ENCODE measurements at places on chromosomes 13 and 19.
A peak's percentile ranks its signal among the peaks of the same experiment; 100 is the strongest.

GRCh38 chr19:827710-828321 is at the start of gene AZU1:
AZU1 (plus strand) TSS chr19:827837; CDS start chr19:827847, 10 bp downstream.
- no peak for DNase-seq

DNA sequence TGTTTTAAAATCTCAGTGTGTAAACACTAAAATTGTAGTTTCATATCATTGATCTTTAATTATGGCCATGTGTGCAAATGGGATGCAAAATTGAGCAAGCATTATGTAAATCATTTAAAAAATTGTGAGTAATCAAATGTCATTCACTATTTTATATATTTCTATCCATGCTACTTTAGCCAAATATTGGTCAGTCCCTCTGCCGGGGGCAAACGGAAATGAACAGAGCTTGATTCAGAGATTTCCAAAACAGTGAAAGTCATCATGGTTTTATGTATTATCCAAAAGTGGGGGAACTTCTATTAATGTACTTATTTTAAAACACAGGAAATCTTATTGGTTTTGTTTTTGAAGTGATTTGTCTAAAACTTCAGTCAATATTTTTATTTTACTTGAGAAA is 219.1 kb downstream of the IRS2 start:
- DNase-seq, result no peak

DNA sequence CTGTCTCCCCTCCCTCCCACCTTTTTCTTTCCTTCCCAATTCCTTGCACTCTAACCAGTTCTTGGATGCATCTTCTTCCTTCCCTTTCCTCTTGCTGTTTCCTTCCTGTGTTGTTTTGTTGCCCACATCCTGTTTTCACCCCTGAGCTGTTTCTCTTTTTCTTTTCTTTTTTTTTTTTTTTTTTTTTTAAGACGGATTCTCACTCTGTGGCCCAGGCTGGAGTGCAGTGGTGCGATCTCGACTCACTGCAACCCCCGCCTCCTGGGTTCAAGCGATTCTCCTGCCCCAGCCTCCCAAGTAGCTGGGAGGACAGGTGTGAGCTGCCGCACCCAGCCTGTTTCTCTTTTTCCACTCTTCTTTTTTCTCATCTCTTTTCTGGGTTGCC is 6.9 kb downstream of the MYADM start:
- no peak for DNase-seq

- DNase-seq, result peak; percentile 49
Measured at GRCh38 chr13:60000081-60000480, 163.6 kb downstream of the DIAPH3 start.

- no peak for DNase-seq
Measured at GRCh38 chr19:38172001-38172400, 52.0 kb downstream of the DPF1 start.

DNA sequence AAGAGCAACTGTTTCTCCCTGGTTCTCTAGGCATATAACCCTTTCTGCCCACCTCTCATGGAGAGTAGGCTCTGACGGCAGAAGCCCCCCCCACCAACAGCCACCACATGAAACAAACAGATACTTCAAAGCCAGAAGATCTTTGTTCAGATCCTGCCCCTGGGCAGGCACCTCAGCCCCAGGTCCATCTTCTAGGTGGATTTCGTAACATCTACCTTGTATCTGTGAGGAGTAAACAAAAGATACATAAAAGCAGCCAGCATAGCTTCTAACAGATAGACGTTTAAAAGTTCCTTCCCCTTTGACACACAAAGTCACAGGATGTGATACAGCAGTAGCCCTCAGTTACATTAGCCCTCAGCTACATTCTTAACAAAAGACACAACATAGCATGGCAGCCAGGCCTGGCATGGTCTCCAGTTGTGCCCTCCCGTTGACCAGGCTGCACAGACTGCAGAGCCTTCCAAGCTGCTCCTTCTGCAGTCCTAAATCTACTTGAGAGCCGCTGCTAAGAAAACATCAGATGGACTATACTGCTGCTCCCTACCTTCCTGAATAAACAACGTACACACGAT is 35.4 kb downstream of the BRD4 start:
- DNase-seq, result no peak

- no peak for DNase-seq
Measured at GRCh38 chr13:42153199-42154113, 105.0 kb downstream of the DGKH start.

DNA sequence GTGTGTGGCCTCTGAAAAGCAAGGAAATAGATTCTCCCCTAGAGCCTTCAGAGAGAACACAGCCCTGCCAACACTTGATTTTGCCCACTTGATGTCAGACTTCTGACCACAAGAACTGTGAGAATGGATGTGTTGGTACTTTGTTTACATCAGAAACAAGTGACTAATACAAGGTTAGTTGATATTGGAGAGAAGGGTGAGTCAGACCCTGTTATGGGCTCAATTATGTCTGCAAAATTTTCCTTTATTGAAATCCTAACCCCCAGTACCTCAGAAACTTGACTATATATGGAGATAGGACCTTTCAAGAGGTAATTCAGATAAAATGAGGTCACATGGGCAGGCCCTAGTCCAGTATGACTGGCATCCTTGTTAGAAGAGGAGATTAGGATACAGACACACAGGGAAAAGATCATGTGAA is 226.7 kb downstream of the RFC3 start:
- peak; percentile 73 for DNase-seq

DNA sequence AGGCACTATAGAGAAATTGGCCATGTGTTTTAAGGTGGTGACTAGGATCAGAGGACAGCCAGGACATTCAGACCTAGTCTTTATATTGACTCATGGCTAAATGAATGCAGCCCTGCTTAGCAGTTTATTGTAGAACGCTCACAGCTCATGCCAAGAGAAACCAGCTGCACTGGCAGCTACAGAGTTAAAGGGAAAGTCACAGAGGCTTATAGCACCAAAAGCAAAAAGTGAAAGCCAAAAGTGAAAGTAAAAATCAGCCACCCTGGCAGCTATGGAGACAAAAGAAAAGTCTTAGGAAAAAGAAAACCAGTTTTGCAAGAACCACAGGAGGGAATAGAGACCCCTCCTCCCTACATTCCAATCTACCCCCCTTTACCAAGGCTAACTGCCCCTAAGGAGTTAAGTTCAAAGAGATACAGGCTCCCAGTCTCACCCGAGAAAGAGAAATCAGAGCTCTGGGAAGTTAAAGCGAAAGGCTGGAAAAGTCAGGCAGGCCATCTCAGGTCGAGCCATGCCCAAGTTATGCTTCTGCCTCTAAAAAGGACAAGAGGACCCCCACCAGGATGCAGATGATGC is 99.0 kb downstream of the ZNF429 start:
- DNase-seq, result peak; percentile 1

- DNase-seq, result no peak
Measured at GRCh38 chr13:44031555-44031954, 151.9 kb downstream of the LACC1 start.

DNA sequence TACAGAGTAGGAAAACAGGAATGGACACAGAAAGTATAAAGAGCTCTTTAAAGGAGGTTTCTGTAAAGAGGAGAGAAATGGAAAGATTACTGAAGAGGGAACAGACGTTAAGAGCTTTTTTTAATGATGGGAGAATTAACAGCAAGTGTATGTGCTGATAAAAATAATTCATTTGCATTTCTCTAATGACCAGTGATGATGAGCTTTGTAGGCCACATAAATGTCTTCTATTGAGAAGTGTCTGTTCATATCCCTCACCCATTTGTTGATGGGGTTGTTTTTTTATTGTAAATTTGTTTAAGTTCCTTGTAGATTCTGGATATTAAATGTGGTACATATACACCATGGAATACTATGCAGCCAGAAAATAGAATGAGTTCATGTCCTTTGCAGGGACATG is 40.0 kb downstream of the MYO16 start:
- no peak for DNase-seq

DNA sequence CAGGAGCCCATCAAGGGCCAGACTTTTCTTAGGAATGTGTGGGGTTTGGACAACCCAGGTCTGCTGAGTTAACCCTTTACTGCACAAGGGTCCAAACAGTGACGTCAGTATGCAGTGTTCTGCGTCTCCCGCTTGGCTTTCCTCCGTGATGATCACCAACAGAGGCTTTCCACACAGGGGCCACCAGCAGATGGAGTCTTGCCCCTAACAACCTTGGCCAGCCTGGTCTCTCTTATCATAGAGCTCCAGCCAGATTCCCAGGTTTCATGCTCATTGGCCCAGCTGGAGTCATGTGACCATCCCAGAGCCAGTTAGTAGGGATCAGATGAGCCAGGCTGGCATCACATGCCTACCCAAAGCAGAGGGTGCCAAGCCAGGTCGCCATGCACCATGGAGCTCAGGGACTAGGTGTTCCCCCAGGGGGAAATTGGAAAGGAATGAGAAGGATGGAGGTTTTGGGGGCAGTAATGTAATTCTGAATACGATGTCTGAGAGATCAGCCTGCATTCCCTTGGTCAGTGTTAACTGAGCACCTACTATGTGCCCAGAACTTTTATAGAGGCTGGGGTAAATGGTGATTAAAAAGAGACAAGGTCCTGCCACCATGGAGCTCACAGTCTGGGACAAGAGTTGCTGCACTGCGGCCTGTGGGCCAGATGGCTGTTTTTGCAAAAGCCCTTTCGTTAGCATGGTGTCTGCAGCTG is 61.2 kb downstream of the MYH14 start:
- DNase-seq, result no peak

DNA sequence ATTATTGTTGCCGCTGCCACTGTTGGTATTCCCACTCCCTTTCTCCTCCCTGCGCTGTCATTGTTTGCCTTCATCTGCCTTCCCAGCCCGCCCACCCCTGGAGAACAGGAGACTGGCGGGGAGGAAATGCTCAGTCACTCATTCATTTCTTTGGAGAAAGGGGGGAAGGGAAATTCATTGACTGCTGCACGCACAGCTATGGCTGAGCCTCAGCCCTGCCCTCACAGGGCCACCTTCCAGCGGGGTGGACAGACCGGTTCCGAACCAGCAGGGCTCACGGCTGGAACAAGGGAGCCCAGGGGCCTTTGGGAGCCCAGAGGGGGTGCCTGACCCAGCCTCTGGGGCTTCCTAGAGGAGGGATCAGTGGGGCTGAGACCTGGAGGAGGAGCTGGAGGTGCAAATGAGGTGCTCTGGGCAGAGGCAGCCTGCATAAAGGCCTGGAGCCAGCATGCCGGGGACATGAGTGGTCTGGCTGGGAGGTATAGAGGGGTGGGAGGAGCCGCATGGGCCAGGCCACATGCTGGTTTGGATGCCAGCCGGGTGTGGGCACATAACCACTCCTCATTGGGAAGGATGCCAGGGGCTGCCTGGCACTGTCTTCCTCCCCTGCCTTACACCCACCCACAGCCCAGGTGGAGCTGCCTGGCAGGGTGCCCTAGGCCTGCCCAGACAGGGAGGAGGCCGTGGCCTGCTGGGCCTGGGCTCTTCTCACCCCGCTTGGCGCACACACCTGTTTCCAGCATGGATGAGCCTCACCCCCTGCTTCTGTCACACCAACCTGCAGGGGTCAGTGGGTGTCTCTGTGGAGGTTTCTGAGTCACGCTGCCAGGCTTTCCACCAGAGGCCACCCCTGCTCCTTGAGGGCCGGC is 26.8 kb downstream of the PPP5C start:
- DNase-seq, result peak; percentile 78

GRCh38 chr13:99312493-99312883 is 5.3 kb upstream of the GPR183 start:
- DNase-seq, result peak; percentile 59

DNA sequence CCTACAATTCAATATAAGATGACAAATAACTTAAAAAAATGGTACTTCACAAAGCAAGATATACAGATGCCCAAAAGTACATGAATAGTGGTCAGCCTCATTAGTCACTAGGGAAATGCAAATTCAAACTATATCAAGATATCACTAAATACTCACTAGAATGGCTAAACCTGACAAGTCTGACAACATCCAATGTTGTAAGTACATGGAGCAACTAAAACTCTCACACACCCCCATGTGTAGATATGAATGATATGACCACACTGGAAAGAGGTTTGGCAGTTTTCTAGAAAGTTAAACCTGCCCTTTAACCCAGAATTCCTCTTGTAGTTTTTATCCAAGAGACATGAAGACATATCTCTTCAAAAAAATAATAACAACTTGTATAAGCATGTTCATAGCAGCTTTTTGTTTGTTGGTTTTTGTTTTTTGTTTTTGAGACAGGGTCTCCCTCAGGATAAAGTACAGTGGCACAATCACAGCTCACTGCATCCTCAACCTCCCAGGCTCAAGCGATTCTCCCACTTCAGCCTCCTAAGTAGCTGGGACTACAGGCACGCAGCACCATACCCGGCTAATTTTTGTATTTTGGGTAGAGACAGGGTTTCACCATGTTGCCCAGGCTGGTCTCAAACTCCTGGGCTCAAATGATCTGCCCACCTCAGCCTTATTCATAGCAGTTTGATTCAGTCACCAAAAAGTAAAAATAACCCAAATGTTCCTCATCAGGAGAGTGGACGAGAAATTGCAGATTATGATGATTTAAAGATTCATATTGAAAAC is 55.1 kb downstream of the RFX2 start:
- no peak for DNase-seq

GRCh38 chr19:17847538-17848366 is at the start of gene JAK3:
JAK3 (minus strand) TSS chr19:17847982; CDS start chr19:17844417, 3,565 bp downstream.
- DNase-seq, result peak; percentile 86

- peak; percentile 24 for DNase-seq
Measured at GRCh38 chr19:9878511-9879196, 43.5 kb downstream of the PIN1 start.

GRCh38 chr19:54152878-54153524 is 6.5 kb downstream of the LENG1 start:
- DNase-seq, result peak; percentile 37

GRCh38 chr19:5681391-5682106 is 722 bp downstream of the HSD11B1L start:
- DNase-seq, result no peak

DNA sequence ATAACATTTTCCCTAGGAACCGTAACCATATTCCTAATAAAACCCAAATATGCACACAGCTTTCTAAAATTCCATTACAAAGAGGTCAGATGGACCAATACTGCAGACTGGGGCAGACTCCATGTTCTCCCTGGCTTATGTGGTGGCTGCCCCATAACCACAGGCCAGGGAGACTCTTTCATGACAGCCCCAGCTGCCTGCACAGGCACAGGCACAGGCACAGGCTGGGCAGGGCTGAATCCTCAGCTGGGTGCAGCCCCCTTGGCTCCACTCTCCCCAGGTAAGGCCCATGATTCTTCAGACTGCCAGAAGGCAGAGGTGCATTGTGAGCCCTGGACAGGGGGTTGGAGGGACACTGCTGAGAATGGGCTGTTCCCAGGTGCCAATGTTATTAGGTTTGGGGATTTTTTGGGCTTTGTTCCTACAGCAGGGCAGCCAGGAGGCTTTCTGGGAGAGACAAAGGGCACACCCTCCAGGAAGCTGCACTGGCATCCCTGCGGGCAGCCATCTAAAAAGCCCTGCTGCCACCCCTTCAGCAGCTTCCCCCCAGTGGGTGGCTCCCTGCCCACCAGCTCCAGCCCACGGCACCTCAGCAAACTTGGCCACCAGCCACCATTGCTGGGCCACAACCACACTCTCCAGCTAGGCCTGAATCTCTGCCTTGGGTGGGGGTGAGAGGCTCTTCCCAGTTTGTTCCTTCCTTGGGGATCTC is 20.0 kb downstream of the DOCK9 start:
- DNase-seq, result peak; percentile 15

All from fibroblast of skin of scalp (primary cell).